Stimulated activated CD8-positive, alpha-beta memory T cell treated with anti-CD3 and anti-CD28 coated beads, Interleukin-2, amount 100 ng/mL, for 1 hour (primary cell): ENCODE measurements at places on chromosomes 12 and 14.

DNA sequence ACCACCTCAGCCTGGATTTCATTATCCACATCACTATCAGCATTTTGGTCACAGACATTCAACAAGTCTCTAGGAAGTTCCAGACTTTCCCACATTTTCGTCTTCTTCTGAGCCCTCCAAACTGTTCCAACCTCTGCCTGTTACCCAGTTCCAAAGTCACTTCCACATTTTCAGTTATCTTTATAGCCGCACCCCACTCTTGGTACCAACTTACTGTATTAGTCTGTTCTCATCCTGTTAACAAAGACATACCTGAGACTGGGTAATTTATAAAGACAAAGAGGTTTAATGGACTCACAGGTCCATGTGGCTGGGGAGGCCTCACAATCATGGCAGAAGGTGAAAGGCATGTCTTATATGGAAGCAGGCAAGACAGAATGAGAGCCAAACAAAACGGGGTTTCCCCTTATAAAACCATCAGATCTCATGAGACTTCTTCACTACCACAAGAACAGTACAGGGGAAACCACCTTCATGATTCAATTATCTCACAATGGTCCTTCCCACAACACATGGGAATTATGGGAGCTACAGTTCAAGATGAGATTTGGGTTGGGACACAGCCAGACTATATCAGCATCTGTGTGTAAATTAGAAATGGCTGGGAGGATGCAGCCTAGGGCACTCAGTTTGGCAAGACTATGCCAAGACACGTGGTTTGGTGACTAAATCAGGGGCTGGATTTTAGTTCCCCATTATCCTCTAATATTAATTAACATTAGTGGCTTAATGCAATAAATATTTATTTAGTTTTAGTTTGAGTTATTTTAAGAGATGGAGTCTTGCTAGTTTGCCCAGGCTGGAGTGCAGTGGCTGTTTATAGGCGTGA lies 16.2 kb upstream of the FUT8 start:
- DNase-seq: no peak

DNA sequence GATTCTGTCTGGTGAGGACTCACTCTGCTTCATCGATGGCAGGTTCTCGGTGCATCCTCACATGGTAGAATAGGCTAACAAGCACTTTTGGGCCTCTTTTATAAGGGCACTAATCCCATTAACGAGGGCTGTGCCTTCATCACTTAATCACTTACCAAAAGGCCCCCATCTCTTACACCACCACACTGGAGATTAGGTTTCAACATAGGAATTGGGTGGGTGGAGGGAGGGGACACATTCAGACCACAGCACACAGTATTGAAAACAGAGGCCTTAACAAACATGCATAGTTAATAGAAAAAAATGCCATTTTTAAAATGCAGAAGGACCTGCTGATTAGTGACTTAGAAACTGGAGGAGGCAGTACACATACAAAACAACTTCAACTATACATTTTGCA lies 61.6 kb downstream of the SPPL3 start:
- DNase-seq: no peak

DNA sequence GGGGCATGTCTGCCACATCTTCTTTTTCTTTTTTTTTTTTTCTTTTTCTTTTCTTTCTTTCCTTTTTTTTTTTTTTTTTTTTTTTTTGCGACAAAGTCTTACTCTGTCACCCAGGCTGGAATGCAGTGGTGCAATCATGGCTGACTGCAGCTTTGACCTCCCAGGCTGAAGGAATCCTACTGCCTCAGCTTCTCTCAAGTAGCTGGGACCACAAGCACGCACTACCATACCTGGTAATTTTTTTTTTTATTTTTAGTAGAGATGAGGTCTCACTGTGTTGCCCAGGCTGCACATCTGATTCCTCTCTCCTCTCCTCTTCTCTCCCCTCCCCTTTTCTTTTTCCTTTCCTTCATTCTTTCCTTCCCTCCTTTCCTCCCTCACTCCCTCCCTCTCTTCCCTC lies 18.5 kb downstream of the SLC15A5 start:
- no peak for DNase-seq

- no peak for DNase-seq
These were observed 24.3 kb downstream of the CEP170B start for GRCh38 chr14:104889375-104889757.

DNA sequence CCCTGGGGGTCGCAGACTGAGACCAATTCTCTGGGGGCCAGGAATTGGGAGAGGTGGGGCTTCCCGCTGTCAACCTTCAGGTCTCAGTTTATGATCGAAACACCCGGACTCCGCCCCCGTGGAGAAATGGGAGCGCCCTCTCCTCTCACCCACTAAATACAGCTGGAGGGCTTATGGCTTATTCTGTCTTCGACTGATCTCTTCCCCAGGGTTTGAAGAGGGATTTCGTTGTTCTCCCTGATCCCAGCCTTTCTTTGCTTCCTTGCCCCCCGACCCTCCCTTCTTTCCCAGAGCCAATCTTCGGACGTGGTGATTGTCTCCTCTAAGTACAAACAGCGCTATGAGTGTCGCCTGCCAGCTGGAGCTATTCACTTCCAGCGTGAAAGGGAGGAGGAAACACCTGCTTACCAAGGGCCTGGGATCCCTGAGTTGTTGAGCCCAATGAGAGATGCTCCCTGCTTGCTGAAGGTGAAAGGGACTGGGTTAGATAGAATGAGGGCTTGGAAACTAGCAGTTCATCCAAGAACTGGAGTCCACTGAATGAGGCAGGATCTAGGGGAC lies 607 bp downstream of the OS9 start:
- DNase-seq: no peak

DNA sequence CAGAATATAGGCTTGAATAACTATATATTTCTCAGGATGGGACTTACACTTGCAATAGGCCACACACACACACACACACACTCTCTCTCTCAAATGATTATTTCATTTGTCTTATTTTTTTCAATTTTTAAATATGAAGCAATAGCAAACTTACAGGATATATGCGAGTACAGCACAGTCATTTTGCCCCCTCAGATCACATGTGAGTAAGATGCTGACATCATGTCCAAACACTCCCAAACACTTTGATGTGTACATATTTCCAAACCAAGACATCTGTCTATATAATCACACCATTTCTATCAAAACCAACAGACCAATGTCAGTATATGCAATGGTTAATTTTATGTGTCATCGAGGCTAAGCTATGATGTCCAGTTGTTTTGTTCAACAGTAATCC lies 1535.9 kb upstream of the FLRT2 start:
- DNase-seq: no peak

DNA sequence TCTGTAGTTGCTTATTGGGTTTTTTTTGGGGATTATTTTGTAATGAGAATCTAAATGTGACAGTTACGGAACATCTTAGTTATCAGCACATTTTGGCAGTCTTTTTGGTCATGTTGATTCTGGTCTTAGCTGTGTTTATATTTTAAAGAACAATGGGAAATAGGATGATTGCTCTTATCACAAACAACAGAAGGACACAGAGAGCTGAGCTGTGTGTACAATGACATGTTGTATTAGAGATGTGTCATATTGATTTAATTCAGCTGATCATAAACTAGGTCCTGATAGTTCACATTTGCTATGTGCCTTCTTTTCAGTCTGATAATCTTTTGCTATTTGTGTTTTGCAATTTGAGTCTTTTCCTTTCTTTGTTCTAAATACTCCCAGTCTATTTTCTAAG lies 781.7 kb downstream of the TRHDE start:
- DNase-seq: no peak
